Activated B cell treated with CpG ODN at 0.5 μM for 24 hours (primary cell): ENCODE measurements at places on chromosomes 7 and 10. TPM values are rescaled to one million over a fixed set of nuclear protein-coding genes. Genes with fewer than 3 reads are reported as not detected.

OGDHL gene
- total RNA-seq, result not detected in 2 replicates

C10orf62 gene
- not detected in 2 replicates for total RNA-seq

MUC3A gene
- total RNA-seq, result not detected in 2 replicates

FBXL13 gene
- total RNA-seq, result 2.9 and 3.4 TPM in 2 replicates

OR6B1 gene
- not detected in 2 replicates for total RNA-seq

PCLO gene
- 0.05 and 0.07 TPM in 2 replicates for total RNA-seq

RASA4 gene
- 57.6 and 62.3 TPM in 2 replicates for total RNA-seq

COL17A1 gene
- total RNA-seq, result not detected in 2 replicates

AHR gene
- 21.4 and 24.4 TPM in 2 replicates for total RNA-seq
